ENCODE measurements at places on chromosomes 6 and 20.

DNA sequence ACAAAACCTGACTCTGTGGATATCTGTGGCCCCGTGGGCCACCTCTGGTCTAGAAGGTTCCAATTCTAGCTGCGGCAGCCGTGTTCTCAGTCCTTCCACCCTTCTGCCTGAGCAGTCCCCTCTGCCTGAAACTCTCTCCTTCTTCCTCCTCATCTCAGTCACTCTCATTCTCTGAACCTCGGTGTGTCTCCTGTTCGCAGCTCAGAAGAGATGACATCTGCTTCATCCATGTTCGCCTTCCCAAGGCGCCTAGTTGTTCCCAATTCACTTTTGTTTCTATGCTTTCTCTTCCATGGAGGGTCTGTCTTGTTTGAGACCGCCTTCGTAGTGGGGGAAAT lies 95.5 kb downstream of the CEBPB start:
- DNase-seq = no peak

DNA sequence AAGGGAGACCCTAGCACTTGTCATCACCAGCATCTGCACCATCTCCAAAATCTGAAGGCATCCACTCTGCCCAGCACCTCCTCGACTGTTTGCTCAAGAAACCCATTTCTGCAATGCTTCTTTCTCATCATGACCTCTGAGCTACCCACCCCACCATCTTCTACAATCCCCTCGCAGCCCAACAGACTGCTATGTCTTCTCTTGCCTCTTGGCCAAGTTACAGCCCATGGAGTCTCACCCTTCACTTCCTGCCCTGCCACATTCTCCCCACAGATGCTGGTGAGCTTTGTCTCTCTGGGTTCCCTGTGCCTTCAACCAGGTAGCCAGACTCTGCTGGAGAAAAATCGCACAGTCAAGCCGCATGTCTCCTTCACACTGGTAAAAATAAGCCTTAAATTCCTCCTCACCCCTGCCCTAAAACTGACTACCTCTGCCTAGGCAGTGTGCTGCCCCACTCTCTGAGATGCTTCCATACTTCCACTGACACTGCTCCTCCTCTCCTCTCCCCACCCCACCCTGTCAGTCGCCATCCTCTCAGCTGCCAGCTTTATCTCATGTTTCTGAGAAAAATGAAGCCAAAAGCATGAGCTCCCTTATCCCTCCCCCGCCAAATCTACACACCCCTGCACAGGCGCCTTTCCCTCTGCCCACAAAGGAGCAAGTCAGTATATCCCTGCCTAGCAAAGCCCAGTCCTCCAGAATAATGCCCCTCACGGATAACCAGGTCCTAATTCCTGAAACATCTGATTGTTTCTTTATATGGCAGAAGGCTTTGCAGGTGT lies 2.3 kb upstream of the TXNDC5 start:
- peak; percentile 48 for DNase-seq

DNA sequence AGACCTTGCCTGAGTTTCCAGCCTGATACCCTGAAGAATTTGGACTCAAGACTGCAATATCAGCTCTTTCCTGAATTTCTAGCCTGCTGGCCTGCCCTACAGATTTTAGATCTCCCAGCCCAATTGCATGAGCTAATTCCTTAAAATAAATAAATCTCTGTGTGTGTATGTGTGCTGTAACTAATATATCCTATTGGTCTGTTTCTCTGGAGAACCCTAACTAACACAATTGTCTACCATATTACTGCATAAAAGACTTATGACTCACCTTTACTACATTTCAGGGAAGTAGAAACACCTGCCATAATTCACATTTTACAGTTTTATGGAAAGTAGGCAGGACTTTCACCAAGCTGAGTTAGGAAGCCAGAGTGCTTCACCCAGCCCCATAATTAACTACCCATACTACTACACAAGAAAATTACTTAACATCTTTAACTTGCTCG lies 90.7 kb upstream of the BEND6 start:
- DNase-seq = no peak

DNA sequence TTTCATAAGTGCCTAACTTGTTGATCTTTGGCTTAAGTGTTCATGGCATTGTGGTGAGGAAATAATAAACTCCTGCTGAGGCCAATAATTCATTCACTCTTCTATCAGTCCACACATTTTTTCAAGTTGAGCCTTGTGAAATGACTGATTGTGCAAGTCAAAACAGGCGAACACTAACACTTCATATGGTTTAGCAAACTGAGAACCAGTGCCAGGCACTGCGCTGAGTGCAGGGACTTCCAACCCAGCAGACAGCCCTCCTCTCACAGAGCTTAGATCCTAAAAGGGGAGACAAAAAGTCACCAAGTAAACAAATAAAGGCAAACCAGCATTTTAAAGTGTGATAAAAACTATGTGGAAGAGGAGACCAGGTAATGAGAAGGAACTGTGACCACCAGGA lies 435.0 kb downstream of the PTPRT start:
- no peak for DNase-seq

- DNase-seq = no peak
Observed at GRCh38 chr6:167238694-167239467, 52.2 kb upstream of the UNC93A start.

GRCh38 chr6:160418370-160418769 lies 70.2 kb downstream of the SLC22A3 start:
- no peak for DNase-seq

GRCh38 chr6:164124986-164125385 lies 710.5 kb downstream of the QKI start:
- no peak for DNase-seq

- DNase-seq = peak; percentile 3
Observed at GRCh38 chr20:31923388-31924331, 28.2 kb downstream of the PDRG1 start.

DNA sequence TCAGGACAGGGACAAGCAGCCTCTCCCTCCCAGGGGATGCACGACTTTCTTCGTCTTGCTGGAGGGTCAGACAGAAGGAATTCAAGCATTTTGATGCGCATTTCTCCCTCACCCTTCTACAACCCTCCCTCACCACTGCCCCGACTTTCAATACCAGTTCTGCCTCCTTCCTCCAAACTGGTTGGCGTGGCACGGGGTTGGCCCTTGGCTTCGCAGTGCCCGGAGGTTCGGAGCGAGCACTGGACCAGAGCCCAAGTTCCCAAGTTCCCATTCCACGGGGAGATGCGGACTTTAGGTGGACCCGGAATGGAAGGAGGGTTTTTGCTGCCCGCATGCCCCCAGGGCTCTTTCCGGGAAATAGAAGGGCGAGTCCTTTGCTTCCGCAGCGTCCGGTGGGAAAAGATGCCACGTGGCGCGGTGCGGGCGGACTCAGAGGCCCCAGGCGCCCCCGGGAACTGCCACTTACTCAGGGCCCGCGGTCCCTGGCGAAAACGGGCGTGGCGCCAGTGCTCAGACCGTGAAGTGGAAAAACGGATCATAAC lies 8.0 kb upstream of the LAMP5 start:
- no peak for DNase-seq

- DNase-seq = no peak
Observed at GRCh38 chr20:20391766-20392165, 23.9 kb downstream of the INSM1 start.

DNA sequence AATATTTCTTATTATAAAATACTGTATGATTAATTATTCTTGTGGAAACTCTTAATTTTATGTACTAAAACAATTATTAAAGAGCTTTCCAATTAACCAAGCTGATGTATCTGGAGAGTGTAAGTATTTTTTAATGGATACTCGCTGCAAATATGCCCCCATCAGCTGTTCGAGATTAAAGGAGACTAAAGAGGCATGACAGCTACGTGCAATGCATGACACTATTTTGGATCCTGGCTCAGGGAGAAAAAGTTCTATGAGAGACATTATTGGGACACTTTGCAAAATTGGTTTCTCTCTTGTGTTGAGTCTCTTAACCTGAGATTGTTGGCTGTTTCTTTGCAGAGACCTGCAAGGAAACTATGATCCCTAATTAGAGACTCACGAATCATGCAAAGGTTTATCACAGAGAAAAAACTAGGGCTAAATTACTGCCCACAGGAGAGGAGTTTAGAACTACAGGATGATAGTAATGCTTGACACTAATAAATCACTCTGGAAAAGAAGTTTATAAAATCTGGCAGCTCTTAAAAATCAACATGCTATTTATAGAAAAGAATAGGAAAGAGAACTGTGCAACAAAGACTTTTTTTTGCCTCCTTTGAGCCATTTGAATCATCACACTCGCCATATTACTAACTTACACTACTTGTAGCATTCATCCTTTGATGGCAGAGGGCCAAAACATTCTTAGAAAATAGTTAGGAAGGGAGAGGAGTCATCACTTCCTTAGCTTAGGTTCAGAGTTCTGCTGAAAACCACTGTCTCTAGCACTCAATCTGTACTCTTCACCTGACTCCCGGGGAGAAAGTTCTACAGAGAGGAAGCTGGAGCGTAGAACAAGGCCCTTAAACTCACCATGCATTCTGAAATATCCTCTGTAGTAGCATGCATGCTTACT lies 25.3 kb downstream of the NRN1 start:
- no peak for DNase-seq

GRCh38 chr20:46268131-46268614 lies 40.1 kb downstream of the CDH22 start:
- DNase-seq = no peak

DNA sequence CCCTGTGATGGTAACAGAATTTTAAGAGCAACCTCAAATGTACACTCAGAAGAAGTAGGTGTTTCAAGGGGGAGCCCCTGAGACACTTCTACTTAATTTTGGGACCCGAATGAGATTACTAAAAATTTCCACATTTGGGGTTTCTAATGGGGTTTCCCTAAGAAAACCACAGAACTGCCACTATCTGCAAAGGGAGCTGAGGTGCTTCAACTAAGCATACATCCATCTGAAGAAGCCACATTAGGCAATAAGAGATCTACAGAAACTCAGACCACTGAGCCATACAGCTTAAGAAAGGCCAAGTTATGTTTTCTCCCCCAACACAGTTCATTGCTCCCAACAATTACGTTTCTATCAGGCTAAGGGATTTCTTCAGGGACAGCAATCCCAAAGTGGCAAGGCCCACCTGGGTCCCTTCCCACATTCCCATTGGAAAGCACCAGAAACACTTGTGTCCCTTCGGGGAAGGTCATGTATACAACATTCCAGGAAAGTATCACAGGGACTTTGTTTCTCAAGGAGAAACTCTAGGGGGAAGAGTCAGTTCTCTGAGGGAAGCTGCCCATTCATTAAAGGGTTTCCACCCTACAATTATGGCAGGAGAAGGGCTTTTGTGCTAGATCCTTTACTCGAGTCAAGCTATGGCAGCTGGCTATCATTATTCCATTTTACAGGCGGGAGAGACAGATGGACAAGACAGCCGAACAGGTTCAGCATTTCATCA lies 5.0 kb downstream of the BCL2L1 start:
- DNase-seq = no peak

- DNase-seq = peak; percentile 31
Observed at GRCh38 chr6:1893470-1894130, 283.9 kb downstream of the FOXC1 start.

GRCh38 chr6:6402591-6402990 lies 82.1 kb upstream of the F13A1 start:
- DNase-seq = no peak

GRCh38 chr6:20835315-20836010 lies 301.2 kb downstream of the CDKAL1 start:
- DNase-seq = no peak

- DNase-seq = no peak
Observed at GRCh38 chr6:108921547-108922361, 73.5 kb downstream of the ARMC2 start.

DNA sequence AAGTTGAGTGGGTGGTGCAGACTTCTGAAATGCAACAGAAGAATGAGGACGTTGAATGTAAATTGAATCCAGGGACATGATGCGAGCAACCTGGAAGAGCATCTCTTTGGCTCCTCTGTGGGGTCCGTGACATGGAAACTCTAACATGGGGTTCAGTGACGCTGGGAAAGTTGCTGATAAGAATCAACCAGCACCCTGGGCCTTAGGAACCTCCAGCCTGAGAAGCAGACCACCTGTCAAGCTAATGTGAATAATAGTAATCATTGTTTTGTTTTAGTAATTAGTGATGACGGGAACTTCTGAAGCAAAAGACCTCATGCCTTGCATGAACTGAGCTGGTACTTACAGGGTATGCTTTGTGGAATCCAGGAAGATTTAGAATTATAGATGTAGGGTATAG lies 25.2 kb upstream of the DOK5 start:
- DNase-seq = no peak

- DNase-seq = no peak
Observed at GRCh38 chr6:147566244-147566898, 57.9 kb downstream of the SAMD5 start.

DNA sequence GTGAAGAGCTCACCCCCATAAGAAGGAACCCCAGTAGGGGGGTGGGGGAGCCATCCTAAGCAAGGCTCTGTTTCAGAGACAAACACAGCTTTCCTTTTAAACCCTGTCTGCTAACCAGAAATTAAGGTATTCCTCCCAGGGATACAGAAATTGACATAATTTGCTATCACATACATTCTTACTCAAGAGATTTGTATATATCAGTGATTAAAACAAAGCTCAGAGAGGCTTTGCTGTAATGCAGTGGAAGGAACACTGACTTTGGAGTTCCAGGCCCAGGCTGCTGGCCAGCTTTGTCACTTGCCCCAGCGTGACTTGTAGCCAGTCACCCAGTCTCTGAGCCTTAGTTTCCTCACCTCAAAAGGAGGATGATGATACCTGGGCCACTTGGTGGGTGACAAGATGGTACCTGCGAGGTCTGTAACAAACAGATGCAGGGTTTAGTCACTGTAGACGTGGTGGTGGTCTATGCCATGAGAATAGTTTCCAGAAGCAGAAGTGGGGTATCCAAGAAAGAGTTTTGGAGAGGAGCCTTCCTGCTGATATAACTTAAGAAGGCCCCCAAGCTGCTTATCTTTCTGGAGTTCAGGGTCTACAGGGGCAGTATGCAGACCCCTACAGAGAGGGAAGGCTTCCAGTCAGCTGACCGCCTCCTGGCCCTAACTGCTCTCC lies 3.2 kb upstream of the FOXF2 start:
- no peak for DNase-seq

DNA sequence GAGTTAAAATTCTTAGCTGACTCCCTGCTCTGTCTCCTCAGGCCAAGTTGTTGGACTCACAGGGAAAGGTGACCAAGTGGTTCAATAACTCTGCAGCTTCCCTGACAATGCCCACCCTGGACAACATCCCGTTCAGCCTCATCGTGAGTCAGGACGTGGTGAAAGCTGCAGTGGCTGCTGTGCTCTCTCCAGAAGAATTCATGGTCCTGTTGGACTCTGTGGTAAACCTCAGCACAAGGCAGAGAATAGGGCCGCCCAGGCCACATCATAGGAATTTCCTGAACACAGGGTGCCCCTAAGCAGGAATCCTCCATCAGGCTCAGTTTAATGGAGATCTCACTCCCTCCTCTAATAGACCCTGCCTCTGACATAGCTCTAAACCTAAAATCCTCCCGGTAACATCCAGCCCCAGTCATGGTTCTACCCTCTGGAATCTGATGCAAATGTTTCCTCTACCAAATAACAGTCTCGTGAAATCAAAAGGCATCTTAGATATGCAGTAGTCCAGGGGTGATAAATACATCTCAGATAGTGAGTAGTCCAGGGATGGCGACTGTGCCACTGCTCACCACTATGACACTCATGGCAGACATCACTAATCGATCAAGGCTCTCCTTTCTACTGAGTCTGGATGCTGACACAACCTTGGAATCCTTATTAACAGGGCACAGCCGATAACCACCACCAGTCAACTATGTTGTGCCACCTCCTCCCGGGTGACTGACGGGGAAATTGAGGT lies 18.3 kb downstream of the BPIFB1 start:
- peak; percentile 24 for DNase-seq

Data from cardiac muscle cell (in vitro differentiated cells and primary cell).